ENCODE measurements at places on chromosomes 2 and 18.

DNA sequence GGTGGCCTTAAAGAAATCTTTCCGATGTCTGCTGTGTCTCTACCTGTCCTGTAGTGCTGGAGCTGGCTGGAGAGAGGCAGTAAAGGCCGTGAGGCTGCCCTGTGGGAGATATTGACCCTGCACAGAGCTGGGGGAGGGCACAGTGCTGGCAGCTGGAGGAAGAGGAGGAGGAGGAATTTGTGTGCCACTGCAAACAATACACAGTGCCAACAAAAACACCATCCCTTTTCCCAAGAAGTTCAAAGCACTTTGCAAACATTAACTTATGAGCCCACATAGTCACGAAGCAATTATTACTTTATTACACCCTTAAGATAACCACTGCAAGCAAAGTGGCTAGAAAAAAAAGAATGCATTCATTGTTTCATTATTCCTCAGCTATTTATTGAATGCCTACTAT is 45.0 kb upstream of the CYTIP start:
- no peak overlapping the region for H3K4me3 ChIP-seq
- peaks cover 70% of the 10 kb centered on the region for H3K4me1 ChIP-seq
- no peaks in the 10 kb centered on the region for H3K36me3 ChIP-seq
- DNase-seq, result no peak

- H3K4me1 ChIP-seq, result peaks cover 6% of the 10 kb centered on the region
- DNase-seq, result no peak
- no peaks in the 10 kb centered on the region for H3K36me3 ChIP-seq
Measured at GRCh38 chr2:144152817-144153271, 367.1 kb downstream of the ZEB2 start.

GRCh38 chr2:217905395-217905794 is 97.4 kb downstream of the TNS1 start:
- peaks cover 18% of the 10 kb centered on the region for H3K27me3 ChIP-seq
- peaks cover 2% of the 10 kb centered on the region for H3K4me1 ChIP-seq
- no peaks in the 10 kb centered on the region for H3K36me3 ChIP-seq
- no peak overlapping the region for H3K27ac ChIP-seq
- H3K4me3 ChIP-seq, result no peak overlapping the region

- no peak for DNase-seq
- no peak overlapping the region for H3K4me3 ChIP-seq
- H3K27ac ChIP-seq, result no peak overlapping the region
- H3K4me1 ChIP-seq, result no peaks in the 10 kb centered on the region
Measured at GRCh38 chr2:197677483-197677882, 2.1 kb upstream of the RFTN2 start.

DNA sequence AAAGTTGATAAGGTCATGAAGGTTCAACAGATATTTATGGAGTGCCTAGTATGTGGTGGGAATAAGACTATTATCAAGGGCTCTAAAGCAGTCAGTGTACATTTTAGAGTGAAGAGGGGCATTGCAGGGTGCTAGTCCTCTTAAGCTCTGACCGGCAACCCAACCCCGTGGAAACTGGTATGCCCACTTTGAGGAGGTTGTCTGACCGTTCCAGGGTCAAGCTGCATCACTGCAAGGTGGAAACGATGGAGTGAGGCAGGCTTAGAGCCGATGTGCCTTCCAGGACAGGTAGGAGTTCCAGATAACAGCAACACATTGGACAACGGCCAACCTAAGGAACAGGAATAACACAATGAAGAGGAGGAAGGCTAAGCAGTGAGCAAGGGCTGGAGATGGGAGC is 1.4 kb upstream of the UCN start:
- DNase-seq, result no peak
- H3K27ac ChIP-seq, result no peak overlapping the region
- peaks cover 11% of the 10 kb centered on the region for H3K36me3 ChIP-seq
- H3K27me3 ChIP-seq, result peaks cover 19% of the 10 kb centered on the region

DNA sequence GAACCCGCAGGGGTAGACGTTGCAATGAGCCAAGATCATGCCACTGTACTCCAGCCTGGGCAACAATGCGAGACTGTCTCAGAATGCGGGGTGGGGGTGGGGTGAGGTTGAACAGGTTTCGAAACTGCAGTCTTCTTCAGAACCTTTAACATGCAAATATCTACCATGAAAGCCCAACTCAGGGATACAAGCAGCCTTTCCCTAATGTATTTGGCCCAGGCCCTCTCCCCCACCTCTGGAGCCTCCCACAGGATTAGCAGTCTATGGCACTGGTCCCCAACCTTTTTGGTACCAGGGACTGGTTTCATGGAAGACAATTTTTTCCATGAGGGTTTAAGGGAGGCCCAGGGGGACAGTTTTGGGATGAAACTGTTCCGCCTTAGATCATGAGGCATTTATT is 53.5 kb downstream of the CCBE1 start:
- no peak for DNase-seq
- H3K27me3 ChIP-seq, result no peaks in the 10 kb centered on the region
- no peak overlapping the region for H3K4me3 ChIP-seq

DNA sequence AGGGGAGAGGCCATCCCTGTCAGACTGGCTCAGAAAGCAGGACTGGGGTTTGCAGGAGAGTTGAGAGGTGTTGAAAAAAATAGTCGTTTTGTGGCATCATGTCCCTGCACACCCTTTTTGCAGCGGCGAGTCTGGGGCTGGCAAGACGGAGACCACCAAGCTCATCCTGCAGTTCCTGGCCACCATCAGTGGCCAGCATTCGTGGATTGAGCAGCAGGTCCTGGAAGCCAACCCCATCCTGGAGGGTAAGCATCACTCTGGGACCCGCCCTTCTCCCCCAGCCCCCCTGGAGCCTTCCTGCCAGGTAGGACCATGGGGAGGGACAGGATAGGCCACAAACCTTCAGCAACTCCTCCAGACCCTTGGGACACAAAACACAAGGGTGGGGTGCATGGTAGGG is 34.2 kb downstream of the MYO7B start:
- H3K27ac ChIP-seq, result no peak overlapping the region
- no peaks in the 10 kb centered on the region for H3K4me1 ChIP-seq
- H3K27me3 ChIP-seq, result peaks cover 32% of the 10 kb centered on the region
- no peak for DNase-seq

GRCh38 chr18:34848695-34849094 is 138.6 kb downstream of the DTNA start:
- no peak for DNase-seq
- H3K36me3 ChIP-seq, result no peaks in the 10 kb centered on the region
- H3K4me3 ChIP-seq, result no peak overlapping the region
- H3K27ac ChIP-seq, result no peak overlapping the region
- H3K4me1 ChIP-seq, result no peaks in the 10 kb centered on the region

DNA sequence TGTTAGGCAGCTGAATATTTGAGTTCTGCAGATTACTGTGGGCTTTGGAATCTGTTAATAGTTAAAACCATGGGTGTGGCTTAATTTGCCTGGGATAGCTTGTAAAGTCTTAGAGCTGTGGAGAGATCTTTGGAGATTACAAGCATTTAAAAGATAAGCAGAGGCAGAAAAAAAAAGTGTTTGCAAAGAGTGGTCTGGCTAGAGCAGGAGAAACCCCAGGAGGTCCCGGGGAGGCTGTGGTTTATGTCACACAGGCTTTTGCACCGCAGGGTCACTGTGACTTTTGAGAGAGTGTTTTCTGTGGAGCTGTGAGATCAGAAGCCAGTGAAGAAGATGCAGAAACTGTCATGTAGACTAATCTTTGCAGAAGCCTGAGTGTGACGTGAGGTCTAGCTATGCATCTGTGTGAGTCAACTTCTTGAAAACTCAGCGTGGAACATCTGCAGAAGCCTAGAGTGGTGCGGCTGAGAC is 49.0 kb downstream of the SETBP1 start:
- no peaks in the 10 kb centered on the region for H3K36me3 ChIP-seq
- DNase-seq, result peak; percentile 80
- peaks cover 6% of the 10 kb centered on the region for H3K27me3 ChIP-seq

DNA sequence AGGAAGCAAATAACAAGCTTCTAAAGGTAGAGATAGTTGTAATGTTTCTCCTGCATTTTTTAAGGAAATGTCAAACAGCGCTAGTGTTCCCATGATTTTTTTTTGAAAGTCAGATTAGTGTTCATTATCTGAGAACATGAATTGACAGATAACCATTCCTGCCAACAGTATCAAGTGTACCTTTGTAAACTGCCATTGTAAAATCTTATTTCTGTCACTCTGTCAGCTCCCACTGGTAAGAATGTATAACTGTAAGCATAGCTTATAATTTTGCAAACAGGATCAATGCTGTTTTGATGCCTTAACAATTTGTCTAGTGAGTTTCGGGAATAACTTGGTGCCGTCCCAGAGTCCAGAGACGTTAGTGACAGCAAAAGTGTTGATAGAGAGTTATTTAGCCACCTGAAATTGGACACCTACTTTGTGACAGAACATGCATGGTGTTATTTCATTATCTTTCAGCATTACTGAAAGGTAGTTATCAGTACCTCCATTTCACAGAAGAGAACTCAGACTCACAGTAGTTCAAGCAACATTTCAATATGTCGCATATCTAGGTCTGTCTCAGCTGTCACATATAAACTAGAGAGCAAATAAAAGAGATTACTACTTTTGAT is 221.4 kb downstream of the THSD7B start:
- H3K27ac ChIP-seq, result no peak overlapping the region
- no peak overlapping the region for H3K4me3 ChIP-seq
- no peaks in the 10 kb centered on the region for H3K36me3 ChIP-seq
- no peaks in the 10 kb centered on the region for H3K4me1 ChIP-seq

- no peak for DNase-seq
- H3K27me3 ChIP-seq, result no peaks in the 10 kb centered on the region
- H3K4me3 ChIP-seq, result no peak overlapping the region
- no peak overlapping the region for H3K27ac ChIP-seq
Measured at GRCh38 chr18:52220062-52220591, 119.9 kb upstream of the DCC start.

GRCh38 chr2:235053651-235054050 is 101.8 kb downstream of the SH3BP4 start:
- no peaks in the 10 kb centered on the region for H3K36me3 ChIP-seq
- no peak overlapping the region for H3K27ac ChIP-seq
- H3K4me1 ChIP-seq, result no peaks in the 10 kb centered on the region
- H3K27me3 ChIP-seq, result no peaks in the 10 kb centered on the region
- H3K4me3 ChIP-seq, result no peak overlapping the region

DNA sequence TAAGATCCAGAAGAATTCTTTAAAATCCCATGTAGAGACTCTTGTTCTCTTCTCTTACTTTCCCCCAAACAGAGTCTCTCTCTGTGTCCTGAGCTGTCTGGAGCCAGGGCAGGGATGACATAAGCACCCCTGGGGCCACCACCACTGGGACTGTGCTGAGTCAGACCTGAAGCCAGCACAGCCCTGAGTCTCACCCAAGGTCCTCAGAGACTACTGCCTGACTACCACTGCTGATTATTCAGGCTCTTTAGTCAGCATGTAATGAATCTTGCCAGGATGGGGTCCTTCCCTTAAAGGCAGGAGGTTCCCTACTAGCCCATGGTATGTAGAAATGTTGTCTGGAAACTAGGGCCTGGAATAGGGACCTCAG is 34.9 kb upstream of the DYNC1I2 start:
- H3K4me1 ChIP-seq, result no peaks in the 10 kb centered on the region
- no peak for DNase-seq
- H3K36me3 ChIP-seq, result no peaks in the 10 kb centered on the region

- H3K27ac ChIP-seq, result no peak overlapping the region
- DNase-seq, result no peak
- peaks cover 6% of the 10 kb centered on the region for H3K27me3 ChIP-seq
- H3K4me3 ChIP-seq, result no peak overlapping the region
- no peaks in the 10 kb centered on the region for H3K36me3 ChIP-seq
Measured at GRCh38 chr2:118250463-118250862, 162.2 kb downstream of the INSIG2 start.

GRCh38 chr2:11018651-11019185 is 107.0 kb downstream of the KCNF1 start:
- H3K36me3 ChIP-seq, result no peaks in the 10 kb centered on the region
- no peak overlapping the region for H3K27ac ChIP-seq
- peaks cover 11% of the 10 kb centered on the region for H3K27me3 ChIP-seq
- no peaks in the 10 kb centered on the region for H3K4me1 ChIP-seq
- DNase-seq, result no peak
- H3K4me3 ChIP-seq, result no peak overlapping the region

DNA sequence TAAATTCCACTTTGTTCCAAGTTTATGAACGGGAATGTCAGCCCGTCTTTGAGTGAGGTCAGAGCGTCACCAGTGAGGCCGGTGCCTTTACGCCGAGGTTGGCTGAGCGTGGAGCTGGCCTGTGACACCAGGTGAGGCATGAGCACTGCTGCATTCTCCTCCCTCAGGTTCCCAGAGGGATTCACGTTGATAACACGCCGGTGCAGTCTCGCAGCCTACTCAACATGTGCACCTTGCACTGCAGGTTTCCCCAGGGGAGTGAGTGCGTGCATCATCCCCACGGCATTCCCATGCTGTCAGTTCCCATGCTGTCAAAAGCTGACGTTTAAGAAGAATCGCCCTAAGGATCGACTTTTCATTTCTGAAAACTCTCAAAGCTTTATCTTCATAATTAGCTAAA is 213.3 kb downstream of the LDLRAD4 start:
- H3K27me3 ChIP-seq, result no peaks in the 10 kb centered on the region
- H3K4me3 ChIP-seq, result no peak overlapping the region
- no peak overlapping the region for H3K27ac ChIP-seq
- no peaks in the 10 kb centered on the region for H3K36me3 ChIP-seq
- peaks cover 37% of the 10 kb centered on the region for H3K4me1 ChIP-seq

DNA sequence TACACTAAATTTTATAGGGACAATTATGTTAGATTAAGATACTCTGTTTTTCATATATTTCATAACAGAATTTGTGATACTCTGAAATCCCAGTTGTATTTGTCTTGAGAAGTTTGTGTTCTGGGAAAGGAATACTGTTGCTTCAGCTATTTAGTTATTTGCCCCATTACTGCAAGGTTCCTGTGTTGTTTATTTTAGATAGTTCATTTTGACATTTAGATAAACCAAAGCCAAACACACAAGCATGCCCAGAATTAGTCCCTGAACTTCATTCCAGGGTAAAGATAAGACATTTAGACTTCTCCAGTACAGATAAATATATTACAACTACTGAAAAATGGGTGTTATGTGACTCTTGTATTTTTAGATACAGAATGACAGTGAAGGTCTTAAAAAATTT is 74.7 kb downstream of the BMPR2 start:
- no peaks in the 10 kb centered on the region for H3K27me3 ChIP-seq
- DNase-seq, result no peak
- no peaks in the 10 kb centered on the region for H3K4me1 ChIP-seq
- no peaks in the 10 kb centered on the region for H3K36me3 ChIP-seq

GRCh38 chr2:26898480-26899078 is 50.6 kb downstream of the DPYSL5 start:
- no peak for DNase-seq
- H3K27ac ChIP-seq, result no peak overlapping the region
- no peaks in the 10 kb centered on the region for H3K4me1 ChIP-seq
- peaks cover 14% of the 10 kb centered on the region for H3K27me3 ChIP-seq
- no peaks in the 10 kb centered on the region for H3K36me3 ChIP-seq
